Activated naive CD4-positive, alpha-beta T cell (primary cell): ENCODE measurements at places on chromosomes 12 and 14.

DNA sequence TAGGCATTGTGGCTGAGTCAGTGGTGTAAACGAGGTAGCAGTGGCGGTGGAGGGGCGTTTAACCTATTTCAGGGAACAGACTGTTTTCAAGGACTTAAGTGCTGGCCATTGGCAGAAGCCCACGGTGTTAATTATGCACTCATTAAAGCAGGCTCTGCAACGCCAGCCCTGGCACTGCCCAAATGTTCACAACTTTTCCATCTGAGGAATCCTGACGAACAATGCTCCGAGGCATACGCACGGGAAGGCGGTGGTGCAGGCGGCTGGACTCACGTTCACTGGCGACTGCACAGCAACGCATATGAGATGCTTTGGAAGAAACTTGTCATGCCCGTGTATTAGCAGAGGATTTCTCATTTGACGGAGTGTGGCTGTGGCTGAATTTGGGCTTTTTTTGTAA lies 70.6 kb upstream of the SLC24A4 start:
- DNase-seq = no peak

- DNase-seq = no peak
These were observed 74.6 kb downstream of the GCH1 start for GRCh38 chr14:54828037-54828436.

- no peak for DNase-seq
These were observed 40.7 kb upstream of the RIN3 start for GRCh38 chr14:92472860-92473259.

- DNase-seq = no peak
These were observed 21.0 kb downstream of the NDUFA12 start for GRCh38 chr12:94982456-94982855.
